ENCODE measurements at places on chromosomes 4 and X.

GRCh38 chr4:140115140-140115539, 38.8 kb downstream of the MAML3 start:
- no peak for DNase-seq

GRCh38 chr4:81505004-81505598, 33.4 kb upstream of the RASGEF1B start:
- peak; percentile 48 for DNase-seq

DNA sequence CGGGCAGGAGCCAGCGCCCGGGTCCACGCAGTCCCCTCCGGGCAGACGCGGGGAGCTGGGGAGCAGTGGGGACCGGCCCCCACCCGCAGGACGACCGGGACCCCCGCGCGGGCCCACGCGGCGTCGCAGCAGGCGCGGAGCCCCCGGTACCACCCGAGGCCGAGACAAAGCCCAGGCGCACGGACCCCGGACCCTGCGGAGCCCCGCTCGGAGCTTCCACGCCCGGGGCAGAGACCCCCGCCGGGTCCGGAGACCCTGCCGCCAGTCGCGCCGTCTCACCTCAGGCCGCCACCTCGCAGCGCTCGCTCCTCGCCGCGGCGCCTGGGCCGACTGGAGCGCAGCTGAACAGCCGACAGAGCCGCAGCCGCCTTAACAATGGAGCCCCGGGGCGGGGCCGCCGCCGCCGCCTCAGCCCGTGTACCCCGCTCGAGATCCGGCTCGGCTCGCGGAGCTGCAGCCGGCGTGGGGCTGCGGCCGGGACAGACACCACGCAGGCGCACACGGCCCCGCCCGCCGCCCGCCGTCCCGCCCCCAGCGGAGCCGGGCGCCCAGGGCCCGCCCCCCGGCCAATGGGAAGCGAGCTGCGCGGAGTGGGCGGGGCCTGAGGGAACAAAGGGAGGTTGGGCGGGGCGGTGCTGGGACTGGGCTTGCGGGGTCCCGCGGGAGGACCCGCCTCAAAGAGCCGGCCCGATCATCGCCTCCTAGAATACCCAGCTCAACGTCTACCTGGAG, at the start of gene AFAP1:
TSS of gene AFAP1 (minus strand) at position 485 of the 732 bp plus-strand sequence. CDS start 67,783 bp downstream, outside the sequence.
- peak; percentile 70 for DNase-seq

- no peak for DNase-seq
Observed at GRCh38 chr4:143083756-143084472, 100.8 kb upstream of the USP38 start.

GRCh38 chr4:105474099-105474518, 247 bp upstream of the PPA2 start:
- peak; percentile 79 for DNase-seq

Data from stimulated activated CD8-positive, alpha-beta memory T cell treated with anti-CD3 and anti-CD28 coated beads, Interleukin-7, amount 100 ng/mL, for 4 hours (primary cell).